ENCODE measurements at places on chromosomes 16 and 17.

GRCh38 chr17:50613007-50613992 lies 21.4 kb upstream of the ABCC3 start:
- no peak for DNase-seq

GRCh38 chr17:57875290-57876022 lies 25.6 kb upstream of the MRPS23 start:
- DNase-seq = no peak

DNA sequence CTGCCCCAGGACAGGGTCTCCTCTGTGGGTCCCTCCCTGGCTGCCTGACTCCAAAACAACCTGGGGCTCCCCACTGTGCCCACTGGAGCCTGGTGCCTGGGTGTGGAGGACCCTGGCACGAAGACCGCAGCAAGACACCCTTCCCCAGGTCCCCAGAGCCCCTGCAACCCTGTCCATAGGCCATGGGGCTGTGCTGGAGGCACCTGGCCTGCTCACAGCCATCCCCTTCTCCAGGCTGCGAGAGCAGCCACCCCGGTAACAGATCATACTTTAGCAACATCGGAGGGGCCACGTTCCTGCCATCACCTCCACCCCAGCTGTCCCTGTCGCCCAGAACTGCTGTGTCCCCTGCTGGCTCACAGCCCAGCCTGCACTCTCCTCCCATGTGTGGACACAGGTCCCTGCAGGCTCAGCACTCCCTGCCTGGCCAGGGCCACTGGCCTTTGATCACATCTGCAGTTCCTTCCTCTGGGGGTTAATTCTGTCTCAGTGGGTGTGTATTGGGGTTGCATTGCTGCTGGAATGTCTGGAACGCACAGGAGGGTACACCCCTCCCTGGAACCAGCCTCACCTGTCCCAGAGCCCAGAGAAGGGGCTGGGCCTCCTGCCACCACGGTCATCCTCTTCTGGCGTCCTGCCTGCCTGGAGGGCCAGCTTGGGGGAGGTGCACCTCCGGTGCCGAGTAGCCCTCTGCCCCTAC lies 12.2 kb downstream of the PPL start:
- no peak for DNase-seq

DNA sequence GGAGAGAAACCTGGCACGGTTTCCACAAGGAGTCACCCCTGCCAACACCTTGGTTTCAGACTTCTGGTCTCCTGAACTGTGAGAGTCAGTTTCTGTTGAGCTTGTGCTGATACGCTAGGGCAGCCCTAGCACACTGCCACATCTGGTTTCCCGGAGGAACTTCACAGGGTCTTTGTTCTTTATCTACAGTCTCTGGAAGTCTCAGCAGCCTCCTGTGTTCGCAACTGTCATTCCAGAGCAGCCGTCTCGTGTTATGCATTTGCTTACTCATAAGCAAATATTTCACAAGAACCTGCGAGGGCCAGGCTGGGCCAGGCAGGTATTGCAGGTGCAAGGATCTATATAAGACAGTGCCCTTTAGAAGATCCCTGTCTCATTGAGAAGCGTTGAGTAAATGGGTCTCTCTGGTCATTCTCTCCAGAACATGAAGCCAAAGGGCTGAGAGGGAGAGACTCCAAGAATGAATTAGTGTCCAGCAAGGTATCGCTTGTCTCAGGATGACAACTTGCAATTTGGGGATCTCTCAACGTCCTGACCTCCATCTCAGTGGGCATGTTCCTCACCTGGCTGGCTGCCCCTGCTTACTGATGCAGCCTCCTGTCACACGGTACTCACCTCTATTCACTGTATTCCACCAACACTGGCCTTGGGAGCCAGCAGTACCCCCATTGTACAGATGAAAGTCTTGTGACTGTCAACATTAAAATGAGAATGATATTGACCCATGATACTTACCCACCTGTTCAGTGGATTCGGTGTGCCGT lies 141.2 kb downstream of the WWOX start:
- DNase-seq = no peak

DNA sequence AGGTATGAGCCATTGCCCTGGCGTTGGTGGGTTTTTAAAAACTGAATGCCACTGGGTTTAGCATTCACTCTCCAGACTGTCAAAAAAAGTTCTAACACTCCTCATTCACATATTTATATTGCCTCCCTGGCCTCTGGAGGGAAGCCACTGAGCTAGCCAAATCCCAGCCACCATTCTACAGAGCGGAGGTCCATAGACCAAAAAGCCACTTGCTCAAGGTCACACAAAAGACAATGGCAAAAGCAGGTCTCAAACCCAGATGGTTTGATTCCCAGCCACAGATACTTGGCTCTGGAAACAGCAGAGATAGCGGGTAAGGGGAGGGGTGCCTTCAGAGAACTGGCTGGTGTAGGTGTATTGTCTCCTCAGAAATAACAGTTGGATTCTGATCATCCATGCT lies 18.0 kb upstream of the CDIPT start:
- DNase-seq = no peak

DNA sequence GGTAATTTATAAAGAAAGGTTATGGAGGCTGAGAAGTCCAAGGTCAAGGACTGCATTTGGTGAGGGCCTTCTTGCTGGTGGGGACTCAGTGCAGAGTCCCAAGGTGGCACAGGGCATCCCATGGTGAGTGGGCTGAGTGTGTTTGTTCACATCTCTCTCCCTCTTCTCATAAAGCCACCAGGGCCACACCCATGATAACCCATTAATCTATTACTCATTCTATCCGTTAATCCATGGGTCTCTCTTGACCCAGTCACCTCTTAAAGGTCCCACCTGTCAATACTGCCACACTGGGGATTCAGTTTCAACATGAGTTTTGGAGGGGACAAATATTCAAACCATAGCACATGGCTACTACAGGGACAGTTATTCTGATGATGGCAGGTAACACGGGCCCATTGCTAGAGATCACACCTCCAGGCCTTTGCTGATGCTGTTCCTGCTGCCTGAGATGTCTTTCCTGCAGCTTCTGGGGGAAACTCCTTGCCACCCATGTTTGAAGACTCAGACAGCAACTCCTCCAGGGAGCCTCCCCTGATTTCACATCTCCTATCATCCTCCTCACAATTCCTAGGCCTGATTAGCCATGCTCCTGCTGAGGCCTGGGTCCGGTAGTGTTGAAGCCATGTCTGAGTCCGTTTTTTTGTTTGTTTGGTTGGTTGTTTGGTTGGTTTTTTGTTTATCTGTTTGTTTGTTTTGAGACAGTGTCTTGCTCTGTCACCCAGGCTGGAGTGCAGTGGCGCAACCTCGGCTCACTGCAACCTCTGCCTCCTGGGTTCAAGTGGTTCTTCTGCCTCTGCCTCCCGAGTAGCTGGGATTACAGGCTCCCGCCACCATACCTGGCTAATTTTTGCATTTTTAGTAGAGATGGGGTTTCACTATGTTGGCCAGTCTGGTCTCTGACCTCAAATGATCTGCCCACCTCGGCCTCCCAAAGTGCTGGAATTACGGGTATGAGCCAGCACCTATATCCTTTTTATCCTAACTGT lies 16.1 kb downstream of the SOCS1 start:
- DNase-seq = no peak

- DNase-seq = peak; percentile 87
Measured at GRCh38 chr17:60398227-60398959, 6.5 kb upstream of the USP32 start.

- DNase-seq = peak; percentile 54
Measured at GRCh38 chr17:63984651-63985386, 12.1 kb upstream of the SCN4A start.

GRCh38 chr17:64572682-64573154 lies 65.9 kb downstream of the CEP95 start:
- peak; percentile 76 for DNase-seq

DNA sequence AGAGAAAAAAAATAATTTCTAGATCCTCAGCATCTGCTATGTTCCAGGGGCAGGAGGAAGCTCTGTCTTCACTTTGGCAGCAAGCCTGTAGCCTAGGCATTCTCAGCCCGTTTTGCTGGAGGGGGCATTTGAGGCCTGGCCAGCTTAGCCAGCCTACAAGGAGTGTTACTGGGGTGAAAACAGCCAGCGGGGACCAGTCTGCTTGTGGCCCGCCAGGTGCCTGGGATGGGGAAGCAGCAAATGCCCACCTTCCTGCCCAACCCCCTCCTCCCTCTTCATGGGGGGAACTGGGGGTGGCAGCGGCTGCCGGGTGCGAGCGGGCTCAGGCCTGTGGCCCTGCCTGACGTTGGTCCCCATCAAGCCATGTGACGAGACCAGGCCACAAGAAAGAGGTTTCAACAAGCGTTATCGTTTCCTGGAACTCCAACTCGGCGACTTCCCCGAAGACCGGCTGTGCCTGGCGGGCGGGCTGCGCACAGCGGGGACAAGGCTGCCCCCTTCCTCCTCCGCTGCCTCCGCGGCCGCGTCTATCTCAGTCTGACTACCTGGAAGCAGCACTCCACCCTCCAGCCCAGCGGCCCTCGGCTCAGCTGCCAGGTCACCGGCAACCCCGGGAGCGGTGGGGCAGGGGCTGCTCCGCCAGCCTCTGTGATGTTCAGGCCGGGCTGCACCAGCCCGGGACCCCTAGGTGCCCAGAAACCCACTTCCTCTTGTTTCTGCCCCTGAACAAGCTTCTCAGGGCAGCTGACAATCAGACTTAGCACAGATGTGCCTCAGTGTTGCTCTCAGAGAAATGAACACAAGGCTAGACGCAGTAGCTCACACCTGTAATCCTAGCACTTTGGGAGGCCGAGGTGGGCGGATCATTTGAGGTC lies 22.9 kb downstream of the SOCS1 start:
- no peak for DNase-seq

GRCh38 chr17:6366221-6366666 lies 68.7 kb downstream of the AIPL1 start:
- DNase-seq = no peak

- no peak for DNase-seq
Measured at GRCh38 chr17:70276906-70277305, 107.6 kb downstream of the KCNJ2 start.

DNA sequence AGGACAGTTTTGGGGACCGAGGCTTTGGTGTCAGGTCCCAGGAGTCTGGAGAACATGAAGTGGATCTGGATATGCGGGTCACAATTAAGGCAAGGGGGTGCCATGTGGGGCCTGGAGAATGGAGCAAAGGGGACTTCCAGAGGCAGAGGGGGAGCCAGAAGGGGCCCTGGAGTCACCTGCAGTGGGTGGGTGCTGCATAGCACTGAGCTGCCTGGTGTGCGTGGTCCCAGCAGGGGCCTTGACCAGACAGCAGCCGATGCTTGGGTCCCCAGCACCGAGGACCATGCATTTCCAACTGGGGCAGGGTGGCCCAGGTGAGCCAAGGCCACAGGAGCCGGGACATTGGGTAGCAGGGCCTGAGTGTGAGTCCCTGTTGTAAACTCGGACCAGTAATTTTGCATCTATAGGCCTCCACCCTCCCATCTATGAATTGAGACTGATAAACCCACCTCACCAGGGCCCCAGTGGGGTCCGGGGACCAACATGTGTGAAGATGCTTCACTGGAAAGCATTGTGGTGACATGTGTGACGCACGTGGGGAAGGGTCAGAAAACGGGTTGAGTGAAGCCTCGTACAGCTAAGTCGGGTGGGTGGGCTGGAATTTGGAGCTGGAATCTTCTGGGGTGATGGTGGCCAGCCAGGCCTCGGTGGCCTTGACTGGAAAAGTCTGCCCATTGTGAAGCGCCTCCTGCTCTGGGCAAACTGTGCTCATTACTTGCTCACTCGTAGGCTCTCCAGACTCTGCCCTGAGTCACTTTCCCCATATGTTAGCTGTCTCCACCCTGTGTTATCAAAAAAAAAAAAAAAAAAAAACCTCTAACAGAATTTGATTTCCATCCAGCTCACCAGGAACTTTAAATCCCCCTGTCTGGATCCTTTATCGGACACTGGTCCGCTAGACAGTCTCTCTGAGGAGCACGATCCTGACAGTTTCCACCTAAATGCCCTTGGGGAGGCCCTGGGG lies 90.5 kb upstream of the ZNF469 start:
- no peak for DNase-seq

GRCh38 chr17:82242977-82243647 lies 14.3 kb downstream of the SLC16A3 start:
- no peak for DNase-seq

- no peak for DNase-seq
Measured at GRCh38 chr16:67294938-67295361, 15.6 kb downstream of the PLEKHG4 start.

DNA sequence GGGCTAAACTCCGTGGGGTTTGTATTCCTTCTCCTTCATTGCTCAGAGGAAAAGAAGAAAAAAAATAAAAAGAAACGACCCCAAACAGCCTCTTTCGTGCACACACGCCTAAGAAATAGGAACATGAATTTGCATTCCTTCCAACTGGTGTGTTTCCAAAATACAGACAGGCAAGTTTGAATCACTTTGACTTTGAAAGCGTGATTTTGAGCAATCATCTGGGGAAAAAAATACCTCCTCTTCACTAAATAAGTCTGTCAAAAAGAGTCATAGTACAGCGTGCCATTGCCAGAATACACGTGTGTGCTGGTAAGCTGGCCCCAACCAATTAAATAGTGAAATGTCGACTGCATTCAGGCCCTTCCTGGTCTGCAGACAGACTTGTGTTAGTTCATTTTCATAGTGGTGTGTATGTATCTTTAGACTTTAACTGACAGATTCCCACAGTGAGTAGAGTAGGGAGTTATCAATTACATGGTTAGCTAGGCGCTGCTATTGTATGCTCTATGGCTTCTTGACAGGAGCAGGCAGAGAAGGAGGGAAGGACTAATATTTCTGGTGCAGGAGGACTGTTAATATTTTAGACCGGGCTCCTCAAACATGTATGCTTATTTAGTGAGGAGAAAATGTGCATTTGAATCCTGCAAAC lies 618.3 kb downstream of the MAF start:
- no peak for DNase-seq

DNA sequence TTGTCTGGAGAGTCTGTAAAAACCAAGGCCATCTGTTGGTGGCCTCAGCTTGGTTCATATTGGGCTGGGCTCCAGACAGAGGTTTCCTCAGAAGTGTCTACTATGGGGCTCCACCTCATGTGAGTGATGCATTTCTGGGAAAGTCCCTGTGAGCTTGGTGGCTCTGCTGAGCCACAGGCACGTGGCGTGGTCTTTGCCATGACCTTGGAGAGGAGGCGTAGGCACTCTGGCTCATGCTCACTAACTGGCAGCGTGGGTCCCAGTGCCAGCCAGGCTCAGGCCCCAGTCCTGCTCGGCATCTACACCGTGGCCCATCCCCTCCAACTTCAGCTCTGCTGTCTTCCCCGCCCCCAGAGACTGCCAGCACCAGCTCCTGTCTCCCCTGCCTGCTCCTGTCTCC lies 10.7 kb upstream of the SMTNL2 start:
- DNase-seq = peak; percentile 95

DNA sequence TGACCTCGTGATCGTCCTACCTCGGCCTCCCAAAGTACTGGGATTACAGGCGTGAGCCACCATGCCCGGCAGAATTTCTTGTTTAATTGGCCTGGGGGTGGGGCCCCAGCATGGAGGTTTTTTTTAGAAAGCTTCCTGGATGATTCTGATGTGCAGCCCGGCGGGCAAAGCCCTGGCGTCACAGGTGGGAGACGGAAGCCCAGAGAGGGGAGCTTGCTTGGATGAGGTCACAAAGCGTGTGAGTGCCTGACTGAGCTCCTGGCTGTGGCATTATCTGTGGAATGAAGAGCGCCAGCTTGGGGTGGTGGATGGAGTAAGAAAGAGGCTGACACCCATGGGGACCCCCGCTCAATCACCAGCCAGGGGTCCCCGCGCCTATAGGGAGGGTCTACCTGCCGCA lies 4.1 kb downstream of the VASN start:
- no peak for DNase-seq
